ENCODE measurements at places on chromosomes 1 and 21. TPM values are rescaled to one million over a fixed set of nuclear protein-coding genes. Genes with fewer than 3 reads are reported as not detected.

The CLCA4 gene
- not detected for total RNA-seq

The DUSP12 gene
- total RNA-seq: 24.0 TPM

The KRTAP13-2 gene
- total RNA-seq: not detected

The ADORA3 gene
- total RNA-seq: not detected

The MYOM3 gene
- under 0.01 TPM for total RNA-seq

The KCNN3 gene
- 0.28 TPM for total RNA-seq

The GOLT1A gene
- not detected for total RNA-seq

The TNNT2 gene
- total RNA-seq: not detected

The NGF gene
- 16.9 TPM for total RNA-seq

The GABRD gene
- not detected for total RNA-seq

The ALDH9A1 gene
- 116 TPM for total RNA-seq

The ANGPTL3 gene
- total RNA-seq: not detected

The GBP6 gene
- total RNA-seq: under 0.01 TPM

The NID1 gene
- total RNA-seq: 96.4 TPM

The LRRN2 gene
- not detected for total RNA-seq

The LCK gene
- not detected for total RNA-seq

The FCRL6 gene
- not detected for total RNA-seq
